T-helper 2 cell treated with Interferon-gamma antibody and Interleukin-4, amounts not matched to agents 5 μg/mL and 100 μg/mL, for 36 hours (primary cell): ENCODE measurements at places on chromosomes 7 and 10.

DNA sequence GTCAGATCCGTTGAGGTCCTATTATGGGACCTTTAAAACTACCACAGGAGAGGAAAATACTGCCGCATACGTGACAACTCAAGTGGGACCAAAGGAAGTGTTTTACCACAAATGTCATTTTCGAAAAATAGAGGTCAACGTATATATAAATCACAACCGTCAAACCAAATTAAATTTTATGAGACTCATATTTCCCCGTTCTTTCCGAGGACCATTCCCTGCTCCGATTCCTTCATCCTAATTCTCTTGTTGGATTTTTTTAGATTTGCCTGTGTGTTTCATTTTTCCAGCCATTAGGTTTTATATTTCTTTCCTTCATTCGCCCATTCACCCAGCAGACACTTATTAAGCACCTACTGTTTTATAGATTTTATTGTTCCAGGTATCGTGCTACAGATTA, 583.9 kb upstream of the FOXK1 start:
- H3K27me3 ChIP-seq = no peaks in the 10 kb centered on the region
- H3K27ac ChIP-seq = no peak overlapping the region
- H3K36me3 ChIP-seq = no peaks in the 10 kb centered on the region
- H3K4me3 ChIP-seq = no peak overlapping the region

DNA sequence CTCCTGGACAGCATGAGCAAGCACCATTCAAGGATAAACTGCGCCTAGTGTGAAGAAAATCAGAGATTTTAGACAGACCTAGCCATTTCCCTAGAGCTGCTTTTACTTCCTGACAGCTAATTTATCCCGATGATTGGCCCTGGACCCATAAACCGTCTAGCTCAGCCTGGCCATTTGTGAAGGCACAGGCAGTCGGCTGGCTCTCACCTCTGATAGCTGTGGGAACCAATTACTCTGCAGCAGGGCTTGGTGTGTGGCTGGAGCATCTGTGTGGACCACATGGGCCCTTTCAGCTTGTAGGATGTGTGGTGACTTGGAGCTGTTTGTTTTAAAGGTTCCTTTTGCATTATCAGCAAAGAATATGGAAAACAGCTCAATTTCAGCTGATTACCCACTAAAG, 111.1 kb upstream of the NPY start:
- H3K27ac ChIP-seq = no peak overlapping the region
- no peaks in the 10 kb centered on the region for H3K36me3 ChIP-seq
- H3K4me1 ChIP-seq = no peaks in the 10 kb centered on the region
- no peak overlapping the region for H3K4me3 ChIP-seq
- H3K27me3 ChIP-seq = peaks cover 6% of the 10 kb centered on the region

- no peak for DNase-seq
- H3K27ac ChIP-seq = no peak overlapping the region
- H3K36me3 ChIP-seq = peaks cover 3% of the 10 kb centered on the region
Observed at GRCh38 chr10:8032558-8032957, 21.9 kb upstream of the GATA3 start.

DNA sequence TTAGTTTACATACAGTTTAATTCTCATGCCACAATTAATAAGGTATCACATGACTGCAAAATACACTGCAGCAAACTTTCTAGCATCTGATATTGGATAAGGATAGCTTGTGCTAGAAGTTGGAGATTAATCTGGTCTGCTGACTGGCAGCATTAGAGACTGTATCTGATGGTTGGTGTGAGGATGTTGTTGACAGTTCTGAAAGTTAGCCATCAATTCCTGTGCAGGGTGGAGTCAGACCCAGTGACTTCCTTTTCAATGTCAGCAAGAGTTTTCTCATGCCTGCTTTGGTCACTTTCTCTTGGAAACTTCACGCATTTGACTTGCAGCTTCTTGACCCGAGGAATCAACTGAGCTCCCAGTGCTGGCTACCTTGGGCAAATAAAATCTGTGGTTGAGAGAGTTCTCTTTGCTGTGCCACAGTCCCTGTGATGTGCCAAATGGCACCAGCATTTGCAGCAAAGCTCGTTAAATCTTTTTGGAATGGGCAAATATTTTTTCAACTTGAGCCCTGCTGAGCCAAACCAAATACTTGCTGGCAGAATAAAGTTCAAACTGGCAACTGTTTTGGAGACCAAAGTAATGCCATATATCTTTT, 233.0 kb downstream of the TRIL start:
- H3K27ac ChIP-seq = no peak overlapping the region
- DNase-seq = no peak
- H3K4me1 ChIP-seq = no peaks in the 10 kb centered on the region
- H3K4me3 ChIP-seq = no peak overlapping the region
- no peaks in the 10 kb centered on the region for H3K27me3 ChIP-seq
- H3K36me3 ChIP-seq = no peaks in the 10 kb centered on the region

- H3K4me1 ChIP-seq = peaks cover 29% of the 10 kb centered on the region
- H3K4me3 ChIP-seq = peak overlapping the region; percentile 80
- no peak overlapping the region for H3K27ac ChIP-seq
Observed at GRCh38 chr7:105268056-105268455, 120.7 kb downstream of the SRPK2 start.

DNA sequence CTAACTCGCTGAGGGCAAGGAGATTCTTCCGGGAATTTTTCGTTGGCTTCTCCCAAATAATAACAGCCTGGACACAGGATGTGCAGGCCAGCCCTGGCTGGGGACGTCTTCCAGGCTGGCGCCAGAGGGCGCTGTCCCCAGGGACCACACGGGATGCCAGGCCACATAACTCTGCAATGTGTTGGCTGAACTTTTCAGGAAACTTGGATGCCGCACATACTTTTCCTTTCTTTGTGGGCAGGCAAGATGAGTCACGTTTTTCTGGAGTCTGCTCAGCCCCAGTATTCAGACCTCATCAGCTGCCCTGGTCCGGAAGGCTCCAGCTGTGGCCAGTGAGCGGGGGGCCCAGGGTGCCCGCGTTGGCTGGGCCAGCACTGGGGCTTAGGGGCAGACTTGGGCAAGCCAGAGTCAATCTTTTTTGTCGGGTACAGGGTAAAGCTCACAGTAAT, 122.7 kb downstream of the PRKAG2 start:
- H3K4me1 ChIP-seq = peaks cover 14% of the 10 kb centered on the region
- H3K4me3 ChIP-seq = no peak overlapping the region
- no peak overlapping the region for H3K27ac ChIP-seq
- H3K36me3 ChIP-seq = peaks cover 2% of the 10 kb centered on the region
- no peak for DNase-seq

- H3K27ac ChIP-seq = peak overlapping the region; percentile 80
- no peak for DNase-seq
- H3K27me3 ChIP-seq = peaks cover 13% of the 10 kb centered on the region
Observed at GRCh38 chr7:26633557-26633956, 230.8 kb downstream of the SKAP2 start.

GRCh38 chr10:18483516-18484186, 167.7 kb downstream of the NSUN6 start:
- H3K27me3 ChIP-seq = no peaks in the 10 kb centered on the region
- H3K36me3 ChIP-seq = no peaks in the 10 kb centered on the region
- H3K27ac ChIP-seq = no peak overlapping the region
- DNase-seq = no peak

- H3K4me1 ChIP-seq = peaks cover 7% of the 10 kb centered on the region
- H3K27me3 ChIP-seq = peaks cover 6% of the 10 kb centered on the region
- no peak overlapping the region for H3K27ac ChIP-seq
- DNase-seq = no peak
- no peaks in the 10 kb centered on the region for H3K36me3 ChIP-seq
Observed at GRCh38 chr7:130272381-130273080, 5.9 kb downstream of the CPA2 start.

DNA sequence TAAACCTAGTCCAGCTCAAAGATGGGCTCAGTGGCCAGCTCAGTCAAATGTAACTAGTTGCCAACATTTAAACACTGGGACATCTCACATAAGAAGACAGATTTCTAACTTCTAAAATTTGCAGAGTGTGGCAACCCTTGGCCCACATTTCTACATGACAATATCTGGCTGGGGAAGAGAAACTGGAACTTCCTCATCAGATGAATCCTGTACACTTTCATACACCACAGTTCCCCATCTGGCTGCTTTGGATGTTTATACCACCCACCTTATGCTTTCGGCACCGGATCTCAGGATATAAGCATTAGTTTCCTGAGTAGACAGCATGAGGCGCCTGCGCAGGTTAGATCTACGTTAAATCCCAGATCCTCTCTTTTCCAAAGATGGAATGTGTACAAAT, 199.3 kb downstream of the PRKG1 start:
- no peaks in the 10 kb centered on the region for H3K27me3 ChIP-seq
- DNase-seq = no peak
- no peaks in the 10 kb centered on the region for H3K4me1 ChIP-seq
- H3K27ac ChIP-seq = no peak overlapping the region

GRCh38 chr10:109838592-109839244, 84.6 kb downstream of the XPNPEP1 start:
- H3K4me1 ChIP-seq = no peaks in the 10 kb centered on the region
- H3K4me3 ChIP-seq = no peak overlapping the region
- peaks cover 5% of the 10 kb centered on the region for H3K27me3 ChIP-seq
- H3K27ac ChIP-seq = no peak overlapping the region
- no peaks in the 10 kb centered on the region for H3K36me3 ChIP-seq

GRCh38 chr10:132684164-132684891, 101.6 kb downstream of the NKX6-2 start:
- H3K27me3 ChIP-seq = no peaks in the 10 kb centered on the region
- peak overlapping the region; percentile 32 for H3K4me3 ChIP-seq
- DNase-seq = peak; percentile 48
- H3K27ac ChIP-seq = peak overlapping the region; percentile 55
- H3K4me1 ChIP-seq = peaks cover 12% of the 10 kb centered on the region

DNA sequence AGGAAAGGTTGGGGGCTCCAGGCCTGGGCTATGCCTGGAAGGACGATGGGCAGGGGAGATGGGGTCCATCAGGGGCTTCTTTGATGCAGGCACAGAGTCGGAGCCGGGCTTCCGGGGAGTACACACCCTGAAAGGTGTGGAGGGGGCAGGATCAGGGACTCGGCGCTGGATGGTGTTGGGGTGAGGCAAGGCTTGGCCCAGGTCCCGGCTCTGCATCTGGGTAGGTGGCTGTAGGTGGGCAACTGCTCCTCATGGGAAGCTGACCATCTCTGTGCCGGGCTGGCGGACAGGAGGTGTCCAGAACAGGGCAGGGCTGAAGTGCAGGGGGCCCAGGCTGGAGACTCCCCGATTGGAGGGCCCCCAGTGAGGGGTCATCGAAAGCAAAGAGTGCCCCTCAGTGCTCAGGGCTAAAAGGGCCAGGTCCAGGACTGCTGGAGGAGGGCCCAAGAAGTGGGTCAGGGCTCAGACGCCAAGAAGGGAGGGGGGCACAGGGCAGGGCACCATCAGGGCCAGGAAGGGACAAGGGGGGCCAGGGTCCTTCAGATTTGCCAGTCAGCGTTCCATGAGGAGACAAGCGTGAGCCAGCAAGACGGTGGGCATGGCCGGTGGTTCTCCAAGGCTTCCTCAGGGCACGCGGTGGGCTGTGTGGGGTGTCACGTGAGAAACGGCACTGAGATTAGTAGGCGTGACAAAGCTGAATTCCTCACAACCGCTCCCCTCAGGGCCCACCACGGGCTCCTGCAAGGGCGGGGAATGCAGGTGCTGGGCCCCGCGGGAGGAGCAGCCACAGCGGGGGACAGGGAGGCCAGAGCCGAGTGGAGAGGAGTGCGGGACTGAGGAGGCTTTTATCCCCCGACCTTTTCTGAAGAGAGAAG, 97.0 kb downstream of the BMS1 start:
- no peak overlapping the region for H3K4me3 ChIP-seq
- no peak for DNase-seq
- H3K36me3 ChIP-seq = no peaks in the 10 kb centered on the region
- no peaks in the 10 kb centered on the region for H3K27me3 ChIP-seq
- no peaks in the 10 kb centered on the region for H3K4me1 ChIP-seq
- H3K27ac ChIP-seq = no peak overlapping the region

GRCh38 chr7:28083164-28083997, 97.2 kb downstream of the JAZF1 start:
- H3K36me3 ChIP-seq = no peaks in the 10 kb centered on the region
- H3K4me1 ChIP-seq = no peaks in the 10 kb centered on the region
- no peak overlapping the region for H3K27ac ChIP-seq
- DNase-seq = no peak
- peaks cover 10% of the 10 kb centered on the region for H3K27me3 ChIP-seq
- no peak overlapping the region for H3K4me3 ChIP-seq

- no peak for DNase-seq
- no peak overlapping the region for H3K4me3 ChIP-seq
- peaks cover 6% of the 10 kb centered on the region for H3K27me3 ChIP-seq
Observed at GRCh38 chr10:33524966-33525365, 190.5 kb upstream of the NRP1 start.

- peaks cover 15% of the 10 kb centered on the region for H3K27me3 ChIP-seq
- peak within 1 kb of the TSS; percentile 59 for H3K4me3 ChIP-seq
- H3K36me3 ChIP-seq = no peaks in the 10 kb centered on the region
- H3K27ac ChIP-seq = no peak within 1 kb of the TSS
- peak; percentile 74 for DNase-seq
Observed at GRCh38 chr7:83162402-83163256, at the start of gene PCLO. Gene PCLO (minus strand): TSS chr7:83162884. CDS start chr7:83162592, 292 bp downstream.

DNA sequence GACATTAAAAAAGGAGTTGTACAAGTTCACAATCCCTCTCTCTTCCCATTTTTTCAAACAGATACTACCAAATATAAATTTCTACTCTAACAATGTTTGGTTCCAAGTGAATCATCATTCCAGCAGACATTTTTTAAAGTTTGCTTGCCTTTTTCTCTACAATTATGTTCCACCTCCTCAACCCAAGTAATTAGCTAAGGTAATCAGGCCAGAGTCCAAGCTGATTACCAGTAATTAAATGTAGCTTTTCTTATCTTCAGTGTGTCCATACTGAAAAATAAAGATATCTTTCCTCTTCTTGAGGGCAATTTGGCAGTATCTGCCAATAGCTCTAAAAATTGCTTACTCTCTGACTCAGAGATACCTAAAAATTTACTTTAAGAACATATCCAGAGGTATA, 126.0 kb downstream of the ITGB8 start:
- no peaks in the 10 kb centered on the region for H3K36me3 ChIP-seq
- no peaks in the 10 kb centered on the region for H3K27me3 ChIP-seq
- H3K4me1 ChIP-seq = no peaks in the 10 kb centered on the region

DNA sequence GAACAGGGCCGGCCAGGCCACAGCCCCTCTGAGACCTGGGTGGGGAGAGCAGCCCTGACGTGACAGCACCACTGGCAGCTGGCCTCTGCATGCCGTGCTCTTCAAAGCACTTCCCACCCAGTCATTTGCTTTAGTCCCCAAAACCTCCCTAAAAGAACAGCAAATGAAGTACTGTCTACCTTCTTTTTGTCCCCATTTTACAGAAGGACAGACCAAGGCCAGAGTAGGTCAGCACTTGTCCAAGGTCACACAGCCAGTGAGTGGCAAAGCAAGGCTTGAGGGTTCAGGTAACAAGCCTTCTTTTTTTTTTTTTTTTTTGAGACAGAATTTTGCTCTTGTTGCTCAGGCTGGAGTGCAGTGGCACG, 15.1 kb downstream of the ATP6V1F start:
- peaks cover 2% of the 10 kb centered on the region for H3K4me1 ChIP-seq
- H3K27me3 ChIP-seq = no peaks in the 10 kb centered on the region
- no peak overlapping the region for H3K4me3 ChIP-seq
- no peaks in the 10 kb centered on the region for H3K36me3 ChIP-seq
- no peak overlapping the region for H3K27ac ChIP-seq

GRCh38 chr10:59362959-59363381, 621 bp upstream of the FAM13C start:
- peak overlapping the region; percentile 15 for H3K4me3 ChIP-seq
- H3K27ac ChIP-seq = no peak overlapping the region
- peaks cover 20% of the 10 kb centered on the region for H3K27me3 ChIP-seq
- no peak for DNase-seq
- H3K4me1 ChIP-seq = peaks cover 3% of the 10 kb centered on the region
- no peaks in the 10 kb centered on the region for H3K36me3 ChIP-seq
